Left hindlimb (tissue), 1 donor: ENCODE measurements at places on chromosomes 6 and 20.

DNA sequence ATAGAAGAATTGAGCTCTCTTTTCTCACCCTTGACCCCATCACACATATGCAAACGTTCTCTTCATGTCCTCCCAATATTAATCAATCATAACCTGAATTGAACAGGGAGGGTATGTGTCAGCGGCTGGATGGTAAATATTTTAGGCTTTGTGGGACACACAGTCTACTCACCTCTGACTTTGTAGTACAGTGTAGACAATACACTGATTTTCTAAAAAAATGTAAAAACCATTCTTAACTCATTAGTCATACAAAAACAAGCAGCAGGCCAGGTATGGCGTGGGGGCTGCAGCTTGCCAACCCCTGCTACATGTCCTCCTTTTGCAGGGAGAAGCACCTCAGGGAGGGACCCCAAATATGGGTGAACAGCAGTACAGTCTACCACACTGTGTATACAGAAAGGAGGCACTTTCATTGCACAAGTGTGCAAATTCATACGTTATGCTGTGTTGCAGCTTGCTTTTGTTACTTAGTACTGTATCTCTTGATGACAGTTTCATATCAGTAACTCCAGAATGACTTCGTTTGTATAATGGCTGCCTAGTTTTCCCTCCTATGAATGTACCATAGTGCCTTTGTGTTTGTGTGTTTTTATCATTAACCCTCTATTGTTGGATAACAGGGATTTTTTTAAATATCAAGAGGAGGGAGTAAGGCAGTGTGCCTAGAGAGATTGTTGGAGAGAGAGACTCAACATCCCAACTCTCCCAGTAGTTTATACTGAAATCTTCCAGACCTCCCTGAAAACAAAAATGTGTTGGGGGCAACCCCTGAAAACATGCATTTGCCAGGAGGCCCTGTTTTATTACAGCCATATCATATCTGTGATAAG is 214.3 kb downstream of the ZMYND8 start:
- no peak for DNase-seq

DNA sequence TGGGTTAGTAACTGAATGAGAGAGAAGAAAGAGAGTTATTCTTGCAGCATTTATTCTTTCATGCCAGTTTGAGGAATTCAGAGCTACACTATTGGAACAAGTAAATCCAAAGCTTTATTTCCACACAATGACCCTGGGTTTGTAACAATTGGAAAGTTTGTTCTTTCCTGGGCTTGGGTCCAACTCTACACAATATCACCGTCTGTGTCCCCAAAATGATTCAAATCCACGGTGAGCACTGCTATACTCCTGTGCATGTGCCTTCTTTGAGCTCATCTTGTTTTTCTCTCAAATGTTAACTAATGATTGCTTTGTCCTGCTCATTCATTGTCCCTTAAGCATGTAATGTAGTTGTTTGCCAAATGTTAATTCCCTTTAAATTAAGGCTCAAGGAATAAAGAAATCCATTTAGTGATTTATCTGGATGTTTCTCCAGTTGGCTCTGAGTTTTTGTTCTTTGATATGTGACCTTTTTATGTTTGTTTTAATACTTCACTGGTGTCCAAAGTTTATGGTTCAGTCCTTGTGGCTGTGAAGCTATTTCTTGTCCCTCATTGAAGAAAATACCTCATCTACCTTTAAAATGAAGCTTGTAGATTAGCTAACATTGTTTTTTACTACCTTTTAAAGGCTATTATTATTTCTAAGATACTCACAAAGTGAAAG is 20.5 kb upstream of the CRISP3 start:
- DNase-seq = no peak

DNA sequence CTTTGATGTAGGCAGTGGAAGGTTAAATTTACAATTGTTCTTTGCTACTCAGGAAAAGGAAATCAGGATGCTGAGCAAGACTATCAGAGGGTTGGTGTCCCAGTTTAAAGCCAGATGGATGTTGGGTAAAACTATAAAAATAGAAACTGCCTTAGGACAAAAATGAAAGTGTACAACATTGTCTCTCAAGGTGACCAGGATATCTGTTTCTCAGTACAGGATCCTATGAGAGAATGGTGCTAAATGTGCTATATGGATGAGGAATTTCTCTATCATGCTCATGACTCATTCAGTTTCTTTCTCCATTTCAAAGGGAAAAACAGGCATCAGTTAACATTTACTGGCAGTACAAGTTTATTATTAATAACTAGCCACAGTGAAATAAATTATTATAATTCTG is 534.2 kb upstream of the GJE1 start:
- no peak for DNase-seq

DNA sequence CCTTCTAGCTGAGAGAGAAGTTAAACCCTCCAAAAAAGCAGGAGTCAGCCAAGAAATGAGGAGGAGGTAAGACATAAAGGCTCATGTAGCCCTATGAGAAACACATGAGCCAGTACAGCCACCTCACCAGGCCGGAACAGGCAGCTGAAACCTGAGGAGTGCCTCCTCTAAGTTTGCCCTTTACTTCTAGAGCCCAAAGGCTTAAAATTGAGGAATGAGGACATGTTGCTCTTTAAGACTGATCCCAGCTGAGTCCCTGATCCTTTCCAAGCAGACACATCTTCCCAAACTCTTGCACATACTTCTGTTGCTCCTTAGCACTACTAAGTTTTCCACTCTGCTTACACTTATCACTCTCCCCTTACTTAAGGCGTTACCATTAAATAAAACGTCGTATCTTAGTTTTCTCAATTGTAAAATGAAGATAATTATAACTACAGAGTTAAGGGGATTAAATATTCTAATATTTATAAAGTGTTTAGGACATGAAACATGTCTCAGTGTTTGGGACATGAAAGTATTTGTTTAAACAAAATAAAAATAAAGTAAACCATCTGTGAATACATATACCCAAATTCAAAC is 124.0 kb downstream of the OGFRL1 start:
- DNase-seq = no peak

- peak; percentile 52 for DNase-seq
Observed at GRCh38 chr6:106731144-106731842, 101.9 kb downstream of the QRSL1 start.

GRCh38 chr20:58498470-58499068 is 16.6 kb downstream of the APCDD1L start:
- DNase-seq = no peak
